ENCODE measurements at places on chromosomes 7 and 10.

- DNase-seq = no peak
Measured at GRCh38 chr7:122161628-122162027, 17.6 kb upstream of the AASS start.

- DNase-seq = no peak
Measured at GRCh38 chr10:131954356-131954965, 27.3 kb downstream of the BNIP3 start.

- no peak for DNase-seq
Measured at GRCh38 chr7:106112972-106113421, 885 bp upstream of the SYPL1 start.

- no peak for DNase-seq
Measured at GRCh38 chr10:35641676-35642034, 441 bp downstream of the FZD8 start.

GRCh38 chr7:133941496-133941895, 185.6 kb upstream of the LRGUK start:
- DNase-seq = no peak

GRCh38 chr10:113754125-113754524, 2.6 kb downstream of the PLEKHS1 start:
- DNase-seq = no peak

DNA sequence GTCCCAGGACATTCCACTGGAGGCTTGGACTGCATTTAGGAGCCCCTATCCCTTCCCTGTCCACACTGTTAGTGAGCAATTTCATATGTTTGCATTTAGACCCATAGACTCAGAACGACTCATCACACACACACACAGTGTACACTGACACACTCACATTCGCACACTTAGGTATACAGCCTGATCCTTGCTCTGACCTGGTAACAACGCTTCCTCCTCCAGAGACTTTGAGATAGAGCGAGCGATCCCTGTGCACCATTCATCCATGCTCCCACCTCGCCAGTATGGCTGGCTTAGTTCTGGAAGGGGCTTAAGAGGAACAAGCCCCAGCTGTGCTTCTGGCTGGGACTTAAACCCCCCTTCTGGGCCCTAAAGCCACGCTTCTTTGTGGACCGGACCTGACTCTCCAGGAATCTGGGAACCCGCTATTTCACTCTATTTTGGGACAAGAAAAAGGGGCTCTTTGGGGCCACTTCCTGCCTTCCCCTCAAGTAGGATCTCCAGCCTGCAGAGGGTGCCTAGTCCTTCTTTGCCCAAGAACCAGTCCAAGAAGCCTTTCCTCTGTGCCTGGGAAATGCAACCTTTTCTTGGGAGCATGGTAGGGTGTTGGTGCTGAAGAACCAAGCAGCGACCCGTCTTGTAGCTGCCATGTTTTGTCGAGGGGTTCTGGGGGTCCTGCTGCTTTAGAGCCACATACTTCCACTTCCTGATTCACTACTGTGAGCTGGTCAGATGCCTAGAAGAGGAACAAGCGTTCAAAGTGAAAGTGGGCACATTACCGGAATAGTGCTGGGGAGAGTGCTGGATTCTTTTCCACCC, 1.1 kb upstream of the HOXA13 start:
- DNase-seq = no peak

- DNase-seq = no peak
Measured at GRCh38 chr7:123844712-123845219, at the start of gene HYAL4. TSS of gene HYAL4 (plus strand) at chr7:123845169. CDS start at chr7:123868274, 23,105 bp downstream.

GRCh38 chr10:71234970-71235685, 22.8 kb downstream of the UNC5B start:
- DNase-seq = no peak

GRCh38 chr10:29784175-29784773, 149.5 kb upstream of the SVIL start:
- DNase-seq = no peak

GRCh38 chr10:94632954-94633353, 50.6 kb upstream of the CYP2C18 start:
- no peak for DNase-seq

- DNase-seq = no peak
Measured at GRCh38 chr10:1668399-1668798, 68.9 kb downstream of the ADARB2 start.

DNA sequence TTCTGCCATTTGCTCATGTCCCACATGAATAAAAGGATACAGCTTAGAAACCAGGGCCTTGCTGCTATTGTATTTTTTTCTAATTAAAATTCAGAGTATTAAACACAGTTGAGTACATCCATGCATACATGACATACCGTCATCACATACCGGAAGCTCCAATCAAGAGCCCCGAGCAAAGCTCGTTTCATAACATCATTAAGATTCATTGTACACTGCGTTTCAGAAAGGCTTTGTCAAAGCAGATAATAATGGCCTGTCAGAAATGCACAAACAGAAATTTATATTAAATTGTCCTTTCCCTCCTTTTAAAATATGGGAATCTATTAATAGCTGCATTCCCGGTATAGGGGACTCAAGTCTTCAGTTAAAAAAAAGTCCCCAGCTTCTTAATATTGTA, 103.4 kb downstream of the PRTFDC1 start:
- DNase-seq = no peak

DNA sequence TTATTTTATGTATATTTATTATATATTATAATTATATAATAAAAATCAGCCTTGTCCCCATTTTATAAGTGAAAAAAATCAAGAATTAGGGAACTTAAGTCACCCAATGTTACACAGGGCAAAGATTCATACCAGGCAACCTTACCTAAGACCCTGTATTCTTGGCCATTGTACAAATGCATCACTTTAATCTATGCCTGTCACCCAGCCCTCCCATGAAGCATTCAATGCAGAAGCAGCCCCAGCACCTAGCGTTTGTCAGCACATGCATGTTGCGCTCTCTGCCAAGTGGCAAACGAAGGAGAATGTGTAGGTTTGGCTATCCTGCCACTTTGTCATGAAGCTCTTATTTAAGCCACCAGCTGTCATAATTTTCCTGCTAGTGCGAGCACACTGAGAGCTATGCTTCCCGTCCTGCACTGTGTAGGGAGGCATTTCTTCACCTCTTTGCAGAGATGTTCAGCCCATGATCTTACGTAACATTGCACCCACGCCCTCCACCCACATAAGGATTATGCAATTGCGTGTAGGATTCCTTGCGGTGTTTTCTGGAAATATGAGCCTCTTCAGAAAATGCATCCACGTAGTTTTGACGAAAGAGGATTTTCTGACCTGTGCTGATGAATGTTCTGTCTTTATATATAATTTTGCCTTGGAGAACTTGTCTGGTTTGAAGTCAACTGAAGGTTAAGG, 7.7 kb upstream of the COBL start:
- DNase-seq = no peak

GRCh38 chr10:70551971-70552422, 50.5 kb downstream of the PRF1 start:
- DNase-seq = no peak

DNA sequence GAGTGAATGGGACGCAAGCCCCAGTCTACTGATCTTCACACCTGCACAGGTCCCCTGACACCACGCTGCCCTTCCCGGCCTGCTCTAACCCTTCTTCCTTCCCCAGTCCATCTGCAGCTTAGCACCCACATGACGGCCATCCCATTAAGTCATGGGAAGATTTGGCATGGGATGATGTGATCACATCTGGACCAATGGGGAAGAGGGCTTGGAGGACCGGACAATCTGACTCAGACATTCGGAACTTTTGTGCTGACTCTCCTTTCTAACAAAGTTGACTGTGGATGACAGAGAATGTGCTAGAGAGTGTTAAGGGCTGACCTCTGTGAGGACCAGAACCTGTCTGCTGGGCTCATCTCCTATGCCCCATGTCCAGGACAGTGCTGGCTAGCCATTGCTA, 15.6 kb downstream of the CXCL12 start:
- DNase-seq = no peak

GRCh38 chr10:93656155-93656554, 43.8 kb downstream of the PDE6C start:
- DNase-seq = no peak

DNA sequence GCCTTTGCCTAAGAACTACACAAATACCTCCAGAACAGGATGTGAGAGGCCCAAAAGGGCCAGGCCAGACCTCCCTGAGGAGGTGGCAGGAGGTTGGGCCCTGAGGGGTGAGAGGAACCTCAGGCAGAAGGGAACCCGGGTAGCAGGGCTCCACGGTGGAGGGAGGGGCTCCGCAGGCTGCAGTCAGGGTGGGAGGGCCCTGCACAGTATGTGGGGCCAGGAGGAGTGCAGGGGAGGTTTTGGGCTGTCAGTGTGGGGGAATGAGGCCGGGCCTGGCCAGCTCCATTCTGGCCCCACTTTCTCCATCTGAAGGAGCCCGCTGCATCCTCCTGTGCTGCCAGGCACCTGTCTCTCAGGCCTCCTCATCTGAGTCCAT, 25.9 kb downstream of the DNAJB12 start:
- DNase-seq = no peak

DNA sequence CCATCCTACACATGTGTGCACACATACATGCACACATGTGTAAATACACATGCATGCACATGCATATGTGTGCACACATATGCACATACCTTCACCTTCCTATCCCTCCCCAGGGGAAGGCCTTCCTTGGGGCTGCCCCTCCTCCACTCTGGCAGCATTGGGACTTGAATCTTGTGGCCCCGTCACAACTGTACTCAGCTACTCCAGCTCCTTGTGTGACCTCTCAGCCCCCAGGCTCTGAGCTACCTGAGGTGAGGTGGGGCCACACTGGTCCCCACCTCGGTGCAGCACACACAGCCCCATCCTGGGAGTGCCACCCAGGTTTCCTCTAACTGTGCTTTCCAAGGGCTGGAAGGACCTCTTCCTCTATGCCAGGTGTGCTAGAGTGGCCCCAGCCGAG, 116.0 kb downstream of the LHPP start:
- DNase-seq = no peak

DNA sequence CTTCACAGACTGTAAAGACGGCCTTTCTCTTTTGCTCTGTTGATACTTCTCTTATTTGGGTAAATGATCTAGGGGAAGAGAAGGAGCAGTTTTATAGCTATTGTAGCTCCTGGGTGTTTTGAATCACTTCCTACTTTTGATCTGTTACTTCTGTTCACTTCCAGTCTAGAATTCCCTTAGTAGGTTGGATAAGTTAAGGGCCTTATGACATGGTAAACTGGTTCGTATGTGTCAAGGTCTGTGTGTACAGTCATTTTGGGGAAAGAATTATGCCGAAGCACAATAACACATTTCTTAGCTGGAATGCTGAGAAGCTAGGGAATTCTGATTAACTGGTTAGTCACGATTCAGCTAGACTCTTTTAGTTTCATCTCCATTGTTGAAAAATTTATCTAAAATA, 8.1 kb downstream of the DENND10 start:
- DNase-seq = no peak

DNA sequence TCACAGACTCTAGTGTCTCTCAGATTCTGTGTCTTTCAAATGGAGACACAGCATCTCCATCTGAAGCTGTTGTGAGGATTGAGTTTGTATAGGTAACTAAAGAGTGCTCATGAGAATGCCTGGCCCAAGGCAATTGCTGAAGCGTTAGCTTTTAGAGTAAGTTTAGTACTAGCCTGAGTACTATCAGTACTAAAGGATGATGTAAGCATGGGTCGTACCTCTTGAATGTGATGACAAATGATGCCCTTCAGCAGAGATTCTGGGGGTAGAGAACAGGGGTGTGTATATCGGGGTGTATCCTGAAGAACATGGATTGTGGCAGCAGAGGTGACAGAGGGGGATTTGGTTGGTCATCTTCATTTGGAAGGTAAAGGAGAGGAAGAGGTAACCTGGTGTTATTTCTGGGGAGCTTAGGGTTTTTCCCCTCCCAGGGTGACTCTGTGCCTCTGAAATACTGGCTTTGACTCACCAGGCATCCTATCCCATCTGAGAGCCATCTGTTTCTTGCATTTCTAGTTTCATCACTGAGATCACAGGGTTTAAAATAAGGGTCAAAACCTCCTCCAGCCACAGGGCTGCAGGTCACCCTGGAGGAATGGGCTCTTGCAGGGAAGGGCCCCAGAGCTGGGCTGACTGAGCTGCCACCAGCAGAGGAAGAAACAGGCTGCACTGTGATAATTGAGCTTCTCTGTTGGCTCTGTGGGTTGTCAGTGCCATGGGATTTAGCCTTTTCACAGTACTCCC, 756.0 kb downstream of the KCNMA1 start:
- no peak for DNase-seq

- no peak for DNase-seq
Measured at GRCh38 chr10:9427209-9427608, 1372.7 kb downstream of the GATA3 start.

GRCh38 chr7:3240826-3241430, 60.1 kb upstream of the SDK1 start:
- no peak for DNase-seq

GRCh38 chr7:17325364-17325763, 26.9 kb downstream of the AHR start:
- no peak for DNase-seq

DNA sequence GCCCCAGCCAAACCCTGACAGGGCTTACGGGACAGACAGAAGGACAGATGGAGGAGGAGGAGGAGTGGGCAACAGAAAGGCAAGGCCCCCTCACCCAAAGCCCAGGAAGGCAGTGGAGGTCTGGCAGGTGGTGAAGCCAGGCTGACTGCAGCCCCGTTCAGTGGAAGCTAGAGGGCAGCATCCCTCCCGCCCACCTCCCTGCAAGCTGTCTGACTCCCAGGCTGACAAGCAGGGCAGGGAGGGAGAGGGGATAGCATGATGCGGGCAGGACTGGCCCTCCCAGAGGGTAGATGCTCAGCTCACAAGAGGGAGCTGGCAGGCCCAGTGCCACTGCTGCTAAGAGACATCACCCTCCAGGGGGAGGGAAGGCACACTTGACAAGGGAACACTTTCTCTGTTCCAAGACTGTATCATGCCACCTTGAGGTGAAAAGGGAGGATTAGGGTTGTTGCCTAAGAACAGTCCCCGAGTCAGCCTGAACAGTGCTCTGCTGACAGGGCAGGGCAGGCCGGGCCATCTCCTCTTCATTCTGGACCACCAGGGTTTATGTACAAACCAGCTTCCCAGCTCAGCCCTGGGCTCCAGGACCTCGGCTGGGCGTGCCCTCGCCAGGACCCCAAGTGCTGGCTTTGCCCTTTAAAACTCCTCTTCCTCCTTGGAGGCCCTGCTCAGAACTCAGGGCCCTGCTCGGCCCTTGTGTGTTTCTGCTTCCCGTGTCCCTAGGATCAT, 61.8 kb downstream of the RASGEF1A start:
- DNase-seq = no peak

DNA sequence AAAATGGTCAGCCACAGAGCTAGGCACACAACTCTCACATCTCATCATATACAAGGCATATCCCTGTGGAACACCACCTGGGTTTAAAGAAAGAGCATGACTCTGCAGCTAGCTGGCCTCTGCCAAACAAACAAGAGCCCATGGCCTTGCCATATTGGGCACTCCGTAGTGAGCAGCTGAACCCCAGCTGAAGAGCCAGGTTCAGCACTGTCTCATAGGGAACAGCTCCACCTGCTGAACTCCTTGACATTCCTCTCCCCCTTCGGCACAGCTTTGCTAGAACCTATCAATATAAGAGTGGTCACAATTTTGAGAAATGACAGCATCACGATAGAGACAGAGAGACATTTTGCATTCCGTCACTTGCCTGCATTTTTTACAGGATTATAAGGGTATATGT, 20.0 kb downstream of the SORCS1 start:
- DNase-seq = no peak

GRCh38 chr10:51629934-51630639, 69.3 kb downstream of the CSTF2T start:
- no peak for DNase-seq

- no peak for DNase-seq
Measured at GRCh38 chr10:66183028-66183427, 742.8 kb upstream of the LRRTM3 start.

All from NCI-H1092 (cell line).